ENCODE measurements at places on chromosomes 5 and 9.

DNA sequence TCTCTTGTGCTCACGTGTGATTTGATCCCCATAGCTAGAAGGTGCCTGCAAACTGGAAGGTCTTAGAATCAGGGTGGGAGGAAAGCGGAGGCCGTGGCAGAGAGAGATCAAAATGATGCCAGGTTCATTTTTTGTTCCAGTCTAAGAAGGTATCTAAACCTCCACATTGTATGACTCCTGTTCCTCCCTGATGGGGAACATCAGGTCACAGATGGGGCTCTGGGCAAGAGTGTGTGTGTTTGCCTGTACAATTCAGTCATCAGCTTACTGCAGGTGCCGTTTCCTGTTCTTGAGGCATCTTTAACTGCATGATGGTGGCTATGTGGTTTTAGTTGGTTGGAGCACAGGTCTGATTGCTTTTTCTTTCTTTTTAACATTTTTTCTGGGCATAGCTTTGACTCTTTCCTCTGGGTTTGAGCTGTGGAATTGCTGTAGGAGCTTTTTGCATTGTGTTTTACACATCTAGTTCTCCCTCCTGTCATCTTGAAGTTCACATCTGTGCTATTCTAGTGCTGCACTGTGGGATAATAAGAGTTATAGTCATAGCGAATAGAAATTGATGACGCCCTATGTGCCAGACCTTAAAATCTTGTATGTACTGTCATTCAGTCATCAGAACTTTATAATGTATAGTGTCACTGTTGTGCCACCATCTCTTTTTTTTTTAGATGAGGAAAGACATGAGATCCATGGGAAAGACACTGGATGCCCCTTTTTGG, 30.8 kb downstream of the ARHGAP26 start:
- DNase-seq, result no peak

GRCh38 chr9:4855841-4856240, 63.1 kb downstream of the RCL1 start:
- DNase-seq, result peak; percentile 70

DNA sequence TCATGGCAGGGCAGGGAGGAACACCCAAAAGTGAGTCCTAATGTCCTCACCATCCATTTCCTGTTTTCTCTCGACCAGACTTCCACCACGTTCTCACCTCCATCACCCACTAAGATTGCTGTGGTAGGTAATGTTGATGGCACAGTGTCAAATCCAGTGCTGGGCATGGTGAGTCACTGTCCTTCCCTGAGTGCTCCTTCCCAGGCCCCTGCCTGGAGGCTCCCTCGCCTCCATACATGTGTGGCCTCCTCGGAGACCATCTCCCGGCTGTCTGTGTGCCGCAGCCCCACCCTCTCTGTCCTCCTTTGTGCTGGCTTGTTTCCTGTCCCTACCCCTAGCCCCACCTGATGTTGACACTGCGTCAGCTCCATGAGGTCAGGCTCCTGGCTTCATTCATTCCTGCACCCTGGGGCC, 177.5 kb downstream of the SYK start:
- DNase-seq, result no peak

GRCh38 chr5:97193355-97193688, 10.3 kb upstream of the RIOK2 start:
- no peak for DNase-seq

GRCh38 chr5:19975795-19976194, 12.2 kb downstream of the CDH18 start:
- DNase-seq, result no peak

DNA sequence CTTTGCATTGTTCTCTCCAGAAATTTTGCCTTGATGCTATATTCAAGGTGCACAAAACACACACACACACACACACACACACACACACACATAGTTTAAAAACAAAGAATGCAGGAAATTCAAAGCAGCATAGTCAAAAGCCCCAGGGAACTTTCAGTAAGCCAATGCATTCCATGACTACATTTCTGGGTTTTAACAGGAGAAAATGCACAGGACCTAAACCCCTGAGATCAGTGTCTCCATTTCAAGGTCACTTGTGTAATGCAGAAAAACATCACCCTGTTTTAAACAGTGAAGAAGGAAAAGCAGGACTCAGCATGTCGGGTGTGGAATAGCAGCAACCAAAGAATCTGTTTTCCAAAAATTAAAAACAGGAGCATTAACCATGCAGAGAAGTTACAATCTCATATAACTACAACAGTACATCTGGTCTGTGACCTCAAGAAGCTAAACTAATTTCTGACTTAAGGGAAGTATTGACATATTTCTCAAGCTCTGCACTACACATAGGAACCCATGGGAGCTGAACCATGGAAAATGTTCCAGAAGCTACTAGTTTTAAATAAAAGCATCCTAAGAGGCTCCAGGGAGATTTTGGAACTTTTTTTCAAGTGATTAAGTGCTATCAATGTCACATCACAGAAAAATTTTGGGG, 296.7 kb downstream of the HINT1 start:
- peak; percentile 92 for DNase-seq

DNA sequence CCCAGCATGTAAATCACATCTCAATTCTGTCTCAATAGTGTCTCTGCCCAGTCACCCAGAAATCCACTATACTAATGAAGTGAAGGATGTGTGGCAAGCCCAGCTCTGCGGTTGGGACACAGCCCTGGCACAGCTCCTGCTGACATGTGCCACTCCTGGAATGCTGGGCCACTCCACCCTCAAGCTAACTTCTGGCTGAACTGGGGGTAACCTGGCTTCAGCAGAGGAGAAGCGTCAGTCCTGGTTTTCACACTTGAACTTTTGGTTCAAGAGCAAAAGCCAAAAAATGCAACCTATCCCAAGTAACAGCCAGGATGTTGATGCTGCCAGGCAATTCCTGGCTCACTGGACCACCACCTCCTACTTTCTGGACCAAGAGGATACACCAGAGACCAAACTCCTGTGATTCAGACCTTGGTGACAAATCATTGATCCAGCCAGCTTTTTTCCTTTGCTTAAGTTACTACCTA, 86.4 kb downstream of the ARRDC3 start:
- DNase-seq, result no peak

DNA sequence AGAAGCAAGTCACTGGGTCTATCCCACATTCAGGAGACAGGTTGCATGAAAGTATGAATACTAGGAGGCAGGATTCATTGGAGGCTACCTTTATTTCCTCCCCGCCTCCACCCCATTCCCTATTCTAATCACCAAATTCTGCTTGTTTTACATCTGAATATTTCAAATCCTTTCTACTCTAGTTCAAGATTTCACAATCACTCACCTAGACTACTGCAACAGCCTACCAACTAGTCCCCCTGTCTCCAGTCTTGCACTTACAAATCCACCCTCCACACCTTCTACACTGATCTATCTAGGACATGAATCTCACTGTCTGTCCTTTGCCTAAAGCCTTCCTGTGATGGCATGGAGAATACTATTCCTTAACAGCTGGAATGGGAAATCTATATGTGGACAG, 6.4 kb upstream of the KIF27 start:
- no peak for DNase-seq

DNA sequence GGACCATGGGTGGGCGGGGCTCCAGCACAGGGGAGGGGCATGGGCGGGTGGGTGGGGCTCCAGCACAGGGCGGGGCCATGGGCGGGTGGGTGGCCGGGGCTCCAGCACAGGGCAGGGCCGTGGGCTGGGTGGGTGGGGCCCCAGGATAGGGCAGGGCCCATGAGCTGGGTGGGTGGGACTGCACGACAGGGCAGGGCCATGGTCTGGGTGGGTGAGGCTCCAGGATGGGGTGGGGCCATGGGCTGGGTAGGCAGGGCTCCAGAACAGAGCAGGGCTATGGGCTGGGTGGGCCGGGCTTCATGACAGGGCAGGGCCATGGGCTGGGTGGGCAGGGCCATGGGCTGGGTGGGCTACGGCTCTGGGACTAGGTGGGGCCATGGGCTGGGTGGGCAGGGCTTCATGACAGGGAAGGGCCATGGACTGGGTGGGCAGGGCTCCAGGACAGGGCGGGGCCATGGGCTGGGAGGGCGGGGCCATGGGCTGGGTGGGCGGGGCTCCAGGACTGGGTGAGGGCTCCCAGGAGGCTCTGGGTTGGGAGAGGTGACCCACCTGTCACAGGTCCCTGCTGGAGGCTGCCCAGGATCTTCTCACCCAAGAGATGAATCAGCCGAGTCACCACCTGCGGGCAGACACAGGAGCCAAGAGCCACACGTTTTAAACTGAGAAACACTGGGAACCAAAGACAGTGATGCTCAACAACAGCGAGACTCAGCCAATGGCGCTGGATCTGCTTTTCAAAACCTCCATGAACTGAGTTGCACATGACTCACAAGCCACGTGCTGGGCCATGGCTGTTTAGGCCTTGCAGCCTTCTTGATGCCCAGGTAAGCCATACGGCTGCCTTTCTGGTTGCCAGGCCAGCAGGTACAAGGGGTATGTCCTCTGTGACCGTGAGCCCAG, 33.6 kb upstream of the NSMF start:
- DNase-seq, result no peak

GRCh38 chr5:129857116-129857515, 47.1 kb upstream of the CHSY3 start:
- peak; percentile 6 for DNase-seq

DNA sequence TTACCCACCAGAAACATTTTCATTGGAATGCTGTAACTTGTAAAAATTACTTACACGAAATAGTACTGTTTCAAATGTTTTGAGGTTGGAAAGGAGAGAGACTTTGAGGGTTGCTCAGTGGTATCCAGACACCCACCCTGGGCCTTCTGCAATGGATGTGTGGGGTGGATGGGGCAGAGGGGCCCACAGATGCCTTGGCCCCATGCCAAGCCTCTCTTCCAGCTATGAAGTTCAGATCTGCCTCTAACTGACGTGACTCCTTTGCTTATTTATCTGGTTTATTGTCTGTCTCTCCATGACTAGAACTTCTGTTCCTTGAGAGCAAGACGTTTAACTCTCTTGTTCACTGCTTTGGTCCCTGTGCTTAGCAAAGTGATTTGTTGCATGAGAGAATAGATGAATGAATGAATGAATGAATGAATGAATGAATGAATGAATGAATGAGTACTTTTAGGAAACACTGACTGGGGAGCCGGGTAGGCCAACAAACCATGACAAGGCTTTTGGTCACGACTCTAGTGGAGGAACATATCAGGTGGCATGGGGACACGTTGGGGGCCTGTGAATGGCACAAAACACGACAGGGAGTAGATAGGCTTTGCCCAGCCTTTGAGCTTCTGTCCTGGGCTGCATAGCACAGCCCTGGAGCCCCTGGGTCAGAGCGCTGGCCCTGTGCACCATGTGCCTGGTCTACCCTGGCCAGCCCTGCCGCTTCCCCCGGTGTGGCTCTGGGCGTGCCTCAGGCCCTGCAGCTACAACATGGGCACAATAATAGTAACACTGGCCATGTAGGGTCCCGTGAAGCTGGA, 31.8 kb downstream of the AK8 start:
- no peak for DNase-seq

GRCh38 chr9:134375430-134376385, 49.5 kb downstream of the RXRA start:
- peak; percentile 38 for DNase-seq

DNA sequence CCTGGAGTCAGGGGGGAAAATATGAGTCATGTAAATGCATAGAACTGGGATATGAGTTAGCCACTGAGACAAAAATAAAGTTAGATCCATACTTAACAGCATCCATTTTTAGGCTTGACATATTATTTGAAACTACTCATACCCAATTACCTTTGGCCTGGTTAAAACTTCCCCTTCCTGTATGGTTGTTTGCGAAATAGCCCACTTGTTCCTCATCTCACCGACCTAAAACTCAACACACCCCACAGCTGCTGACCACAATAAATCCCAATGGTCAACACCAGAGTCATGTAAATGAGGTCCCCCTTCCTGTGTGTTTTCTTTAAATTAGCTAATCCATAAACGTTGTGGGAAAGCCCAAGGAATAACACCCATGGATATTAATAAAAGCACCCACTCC, 55.2 kb upstream of the TMEM215 start:
- no peak for DNase-seq

GRCh38 chr5:68848091-68848490, 245.7 kb upstream of the SLC30A5 start:
- peak; percentile 81 for DNase-seq

- peak; percentile 41 for DNase-seq
Measured at GRCh38 chr5:143759396-143760130, 52.4 kb upstream of the HMHB1 start.

- DNase-seq, result peak; percentile 61
Measured at GRCh38 chr5:14218897-14219573, 75.9 kb downstream of the TRIO start.

DNA sequence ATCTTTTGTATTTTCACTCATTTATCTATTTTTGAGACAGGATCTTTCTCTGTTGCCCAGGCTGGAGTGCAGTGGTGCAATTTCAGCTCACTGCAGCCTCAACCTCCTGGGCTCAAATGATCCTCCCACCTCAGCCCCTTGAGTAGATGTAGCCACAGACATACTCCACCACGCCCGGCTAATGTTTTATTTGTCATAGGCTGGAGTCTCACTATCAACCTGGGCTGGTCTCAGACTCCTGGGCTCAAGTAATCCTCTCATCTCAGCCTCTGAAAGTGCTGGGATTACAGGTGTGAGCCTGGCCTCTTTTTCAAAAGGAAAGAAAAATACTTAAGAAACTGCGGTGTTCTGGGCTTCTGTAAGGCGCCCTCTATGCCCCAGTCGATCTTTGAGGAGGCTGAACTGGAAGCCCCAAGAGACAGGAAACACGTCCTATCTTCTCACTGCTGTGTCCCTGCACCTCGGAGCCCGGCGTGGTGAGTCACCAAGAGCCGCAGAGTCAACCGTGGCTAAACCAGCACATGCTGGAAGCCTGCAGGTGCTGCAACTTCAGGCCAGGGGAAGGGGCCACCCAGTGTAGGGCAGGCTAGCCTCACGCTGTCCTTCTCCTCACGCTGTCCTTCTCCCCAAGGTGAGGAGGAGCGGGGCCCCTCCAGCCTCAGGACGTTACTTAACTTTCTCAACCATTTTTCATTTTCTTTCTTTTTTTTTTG, 15.2 kb upstream of the LHX3 start:
- peak; percentile 22 for DNase-seq

DNA sequence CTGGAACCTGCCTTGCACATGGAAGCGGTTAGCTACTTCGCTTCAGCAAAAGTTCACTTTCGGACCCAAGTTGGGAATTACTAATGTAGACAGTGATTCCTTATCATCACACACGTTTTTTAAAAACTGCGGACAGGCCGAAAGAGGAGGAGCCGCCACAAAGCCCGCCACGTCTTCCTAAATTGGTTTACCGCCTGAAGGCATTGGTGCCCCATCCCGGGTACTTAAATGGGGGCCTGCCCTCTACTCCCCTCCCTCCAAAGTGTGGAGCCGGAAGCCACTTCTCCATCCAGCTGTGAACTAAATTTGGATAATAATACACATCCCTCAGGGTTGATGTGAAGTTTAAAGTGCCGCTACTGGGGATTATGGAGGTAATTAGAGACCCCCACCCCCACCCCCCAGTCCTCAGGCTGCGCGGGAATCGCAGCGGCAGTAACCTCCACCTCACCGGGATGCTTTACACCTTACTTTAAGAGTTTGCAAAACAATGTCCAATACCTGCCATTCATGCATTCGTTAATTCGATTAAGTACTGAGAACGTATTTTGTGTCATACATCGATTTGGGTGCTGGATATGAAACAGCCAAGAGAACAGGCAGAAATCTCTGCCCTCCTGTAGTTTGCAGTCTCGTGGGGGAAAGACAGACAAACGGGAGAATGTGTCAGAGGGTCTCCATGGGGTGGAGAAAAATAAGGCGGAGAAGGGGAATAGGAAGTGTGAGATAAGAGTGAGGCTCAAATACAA, 937 bp upstream of the MACROH2A1 start:
- no peak for DNase-seq

GRCh38 chr5:6087576-6087975, 290.8 kb downstream of the MED10 start:
- no peak for DNase-seq
